Activated CD4-positive, alpha-beta T cell treated with anti-CD3 and anti-CD28 coated beads, Interleukin-2, amount 10 ng/mL, durations not matched to agents 7 days and 5 days (primary cell): ENCODE measurements at places on chromosomes 16 and 17. TPM values are rescaled to one million over a fixed set of nuclear protein-coding genes. Genes with fewer than 3 reads are reported as not detected.

NEUROD2 gene
- not detected for total RNA-seq

PLCD3 gene
- total RNA-seq, result 4.1 TPM

DNA sequence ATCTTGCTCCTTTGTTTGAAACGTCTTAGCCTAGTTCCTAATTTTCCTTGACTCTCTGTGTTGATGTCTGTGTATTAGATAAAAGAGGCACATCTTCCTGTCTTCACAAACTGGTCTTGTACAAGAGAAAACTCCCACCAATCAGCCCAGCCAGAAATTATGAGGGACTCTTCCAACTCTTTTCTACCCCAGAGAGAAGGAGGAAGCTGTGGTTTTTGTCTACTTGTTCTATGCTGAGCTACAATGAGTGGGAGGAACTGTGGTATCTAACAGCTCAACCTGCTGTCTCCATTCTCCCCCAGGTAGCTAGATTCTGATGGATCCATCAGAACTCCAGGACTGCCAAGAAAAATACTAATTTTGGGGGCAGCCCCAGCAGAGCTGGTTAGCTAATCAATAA is 392.5 kb downstream of the HS3ST3B1 start:
- DNase-seq, result no peak
- H3K27me3 ChIP-seq, result no peaks in the 10 kb centered on the region
- H3K36me3 ChIP-seq, result no peaks in the 10 kb centered on the region

DNA sequence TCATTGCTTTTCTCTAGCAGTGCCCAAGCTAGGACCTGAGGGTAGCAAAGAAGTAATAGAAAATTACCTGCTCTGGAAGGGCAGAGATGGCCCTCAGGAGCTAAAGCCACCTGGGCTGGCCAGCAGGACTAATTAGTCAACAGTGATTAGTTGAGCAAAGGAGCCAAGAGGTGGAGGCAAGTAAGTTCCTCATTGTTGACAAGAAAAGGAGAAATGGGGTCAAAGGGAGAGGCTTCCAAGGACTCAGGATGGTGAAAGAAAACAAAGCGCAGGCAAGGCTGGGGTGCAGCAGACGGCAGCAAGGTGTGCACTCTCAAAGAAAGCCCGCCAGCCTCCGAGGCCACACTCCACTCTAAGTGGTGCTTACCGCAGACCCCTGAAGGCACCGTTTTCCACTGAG is 44.6 kb downstream of the CMTM4 start:
- H3K27ac ChIP-seq, result no peak overlapping the region
- H3K36me3 ChIP-seq, result no peaks in the 10 kb centered on the region
- H3K4me1 ChIP-seq, result peaks cover 15% of the 10 kb centered on the region

DNA sequence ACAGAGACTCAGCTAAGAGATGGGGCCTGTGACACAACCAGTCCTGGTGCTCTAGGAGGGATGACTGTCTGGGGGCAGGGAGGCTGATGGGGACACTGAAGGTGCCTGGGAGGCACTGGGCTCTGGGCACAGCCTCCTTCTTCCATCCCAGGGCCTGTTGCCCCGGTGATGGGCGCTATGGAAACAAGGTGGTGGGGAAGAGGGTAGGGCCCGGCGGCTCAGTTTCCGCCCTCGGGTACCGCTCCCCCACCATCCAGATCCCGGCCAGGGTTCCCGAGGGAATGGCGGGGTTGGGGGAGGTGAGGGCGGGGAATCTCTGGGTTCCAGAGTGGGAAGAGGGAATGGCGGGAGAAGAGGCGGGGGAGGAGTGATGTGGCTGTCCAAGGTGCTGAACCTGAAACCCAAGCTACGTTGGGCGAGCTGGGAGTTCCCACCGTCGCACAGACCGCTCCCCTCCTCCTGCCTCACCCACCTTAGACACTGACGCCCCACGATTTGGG is 981 bp downstream of the KCNH4 start:
- H3K4me1 ChIP-seq, result peaks cover 48% of the 10 kb centered on the region
- H3K27ac ChIP-seq, result no peak overlapping the region
- H3K27me3 ChIP-seq, result peaks cover 25% of the 10 kb centered on the region
- peak overlapping the region; percentile 61 for H3K4me3 ChIP-seq
- DNase-seq, result peak; percentile 44
